ENCODE measurements at places on chromosomes 2 and 18.

DNA sequence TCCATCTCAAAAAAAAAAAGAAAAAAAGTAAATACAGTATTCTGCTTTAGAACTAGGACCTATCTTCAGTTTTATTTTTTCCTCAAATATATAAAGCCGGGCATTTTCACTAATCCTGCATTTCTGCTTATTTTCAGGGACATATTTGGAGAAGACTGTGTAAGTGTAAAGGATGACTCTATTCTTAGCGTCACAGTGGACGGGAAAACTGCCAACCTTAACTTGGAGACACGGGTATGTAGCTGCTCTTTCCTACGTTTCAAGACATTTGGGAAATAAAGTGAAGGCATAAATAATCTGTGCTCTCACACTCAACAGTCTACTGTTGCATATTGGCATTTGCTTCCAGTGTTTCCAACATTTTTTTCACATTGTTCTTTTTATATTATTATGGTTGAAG, 3.1 kb upstream of the IAH1 start:
- DNase-seq = no peak

- DNase-seq = no peak
These were observed 173.6 kb downstream of the ADCYAP1 start for GRCh38 chr18:1078301-1078700.

DNA sequence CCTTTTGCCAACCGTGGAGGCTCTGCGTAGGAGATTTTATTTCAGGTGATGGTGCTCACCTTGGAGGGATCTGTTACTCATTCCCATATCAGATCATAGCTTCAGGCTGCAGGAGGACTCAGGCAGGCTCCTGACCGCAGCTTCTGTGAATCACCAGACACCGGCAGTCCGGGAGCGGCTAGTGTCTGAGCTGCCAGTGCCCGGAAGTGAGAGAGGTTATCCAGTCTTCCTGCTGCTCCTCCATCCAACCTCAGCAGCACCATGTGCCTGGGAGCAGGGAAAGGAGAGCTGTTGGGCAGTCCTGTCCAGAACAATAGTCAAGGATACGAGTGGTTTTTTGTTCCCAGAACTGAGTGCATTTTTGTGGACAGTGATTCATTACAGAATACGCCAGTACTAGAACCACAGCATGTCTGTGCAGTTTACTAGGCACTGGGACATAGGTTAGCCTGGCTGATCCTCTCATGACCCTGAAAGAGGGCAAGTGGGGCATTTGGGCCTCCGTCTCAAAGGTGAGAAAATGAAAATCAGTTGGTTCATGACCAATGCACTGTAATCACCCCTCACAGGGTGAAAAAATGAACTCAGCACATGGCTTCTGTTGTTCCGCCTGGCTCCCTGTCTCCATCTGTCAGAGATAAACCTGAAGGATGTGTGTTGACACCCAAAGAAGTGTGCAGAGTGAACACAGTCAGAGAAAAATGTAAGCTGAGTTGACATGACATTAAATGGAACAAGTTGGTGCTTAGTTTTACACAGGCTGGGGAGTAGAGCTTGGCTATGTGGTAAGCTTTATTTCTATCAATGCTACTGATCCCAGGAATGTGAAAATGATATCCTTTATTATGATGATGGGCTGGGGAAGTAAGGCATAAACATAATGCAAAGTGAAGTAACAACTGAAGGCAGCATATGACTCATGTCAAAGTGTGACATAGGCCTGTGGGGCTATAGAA, 12.2 kb downstream of the FHOD3 start:
- no peak for DNase-seq

GRCh38 chr2:155895016-155895415, 437.5 kb downstream of the NR4A2 start:
- no peak for DNase-seq

DNA sequence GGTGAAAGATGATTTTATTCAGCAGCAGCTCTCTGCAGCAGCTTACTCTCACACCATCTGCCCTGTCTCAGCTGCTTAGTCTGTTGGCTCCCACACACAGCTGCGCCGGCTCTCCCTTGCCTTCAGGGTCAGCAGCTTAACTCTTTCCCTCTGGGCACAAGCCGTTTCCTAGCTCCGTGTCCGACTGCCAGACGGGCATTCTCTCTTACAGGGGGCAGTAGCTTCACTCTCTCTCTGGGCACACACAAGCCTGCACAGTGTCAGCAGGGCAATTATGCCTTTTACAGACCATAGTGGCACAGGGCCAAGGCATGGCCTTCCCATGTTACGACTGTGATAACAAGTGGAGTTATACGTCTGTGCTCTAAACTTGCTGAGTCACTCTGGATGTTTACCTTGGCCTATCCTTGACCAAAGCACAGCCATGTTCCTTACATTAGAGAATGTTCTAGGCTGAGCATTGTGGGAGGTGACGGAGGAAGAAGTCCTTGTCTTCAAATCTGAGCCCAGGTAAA, 31.7 kb downstream of the PCARE start:
- no peak for DNase-seq

- no peak for DNase-seq
These were observed 351.7 kb downstream of the RAD51AP2 start for GRCh38 chr2:17166506-17166905.

DNA sequence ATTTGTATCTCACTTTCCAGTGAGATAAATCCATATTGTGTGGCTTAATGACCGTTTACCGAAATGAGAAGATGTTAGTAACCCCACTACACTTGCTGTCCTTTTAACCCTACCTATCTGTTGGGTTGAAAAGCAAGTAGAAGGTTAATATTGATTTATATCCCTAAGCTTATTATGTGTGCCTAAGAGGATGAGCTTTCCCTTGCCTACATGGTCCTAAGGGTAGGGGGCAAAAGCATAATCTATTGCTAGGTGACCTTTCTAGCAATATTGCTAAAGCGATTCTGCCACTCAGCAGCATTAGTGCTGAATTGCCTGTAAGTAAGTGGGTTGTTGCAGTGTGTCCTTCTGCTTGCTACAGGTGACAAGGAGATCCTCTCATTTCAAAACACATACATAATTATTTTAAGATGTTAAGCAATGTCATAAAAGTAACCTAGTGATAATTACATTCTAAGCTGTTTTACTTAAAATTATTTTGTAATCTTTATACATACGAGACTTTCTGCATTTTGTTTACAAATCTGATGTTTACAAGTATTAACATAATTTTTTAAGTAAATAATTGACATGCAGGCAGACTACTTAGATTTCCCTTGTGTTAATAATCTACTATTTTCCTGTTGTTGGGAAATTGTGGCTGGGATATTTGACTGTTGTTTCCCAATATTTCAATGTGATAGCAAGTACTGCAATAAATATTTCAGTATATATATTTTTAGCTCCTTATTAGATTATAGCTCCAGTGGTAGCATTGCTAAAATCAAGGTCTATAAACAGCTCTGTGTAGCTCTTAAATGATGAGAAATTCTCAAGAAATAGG, 49.1 kb upstream of the CABYR start:
- DNase-seq = no peak

GRCh38 chr2:240460781-240461431, 25.4 kb downstream of the GPC1 start:
- DNase-seq = no peak

DNA sequence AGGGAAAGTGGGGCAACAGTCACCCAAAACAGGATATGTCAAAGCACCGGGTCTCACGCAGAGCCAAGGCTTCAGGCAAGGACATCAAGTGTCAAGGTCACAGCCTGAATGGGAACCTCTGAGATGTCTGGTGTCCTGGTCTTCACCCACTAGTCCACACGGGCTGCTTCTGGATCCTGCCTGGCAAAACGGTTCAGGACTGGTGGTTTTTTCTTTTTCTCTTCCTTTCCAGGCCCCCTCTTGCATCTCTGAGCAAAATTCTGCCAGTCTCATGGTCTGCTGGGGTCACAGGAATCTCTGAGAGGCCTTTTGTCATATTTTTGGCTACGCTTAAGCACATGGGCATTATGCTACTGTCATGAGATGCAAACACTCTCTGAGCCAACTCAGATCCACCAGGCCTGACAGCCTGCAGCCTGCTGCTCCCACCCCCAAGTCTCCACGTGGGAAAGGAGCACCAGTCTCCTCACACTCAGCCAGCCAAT, 518.2 kb upstream of the ZEB2 start:
- DNase-seq = no peak

DNA sequence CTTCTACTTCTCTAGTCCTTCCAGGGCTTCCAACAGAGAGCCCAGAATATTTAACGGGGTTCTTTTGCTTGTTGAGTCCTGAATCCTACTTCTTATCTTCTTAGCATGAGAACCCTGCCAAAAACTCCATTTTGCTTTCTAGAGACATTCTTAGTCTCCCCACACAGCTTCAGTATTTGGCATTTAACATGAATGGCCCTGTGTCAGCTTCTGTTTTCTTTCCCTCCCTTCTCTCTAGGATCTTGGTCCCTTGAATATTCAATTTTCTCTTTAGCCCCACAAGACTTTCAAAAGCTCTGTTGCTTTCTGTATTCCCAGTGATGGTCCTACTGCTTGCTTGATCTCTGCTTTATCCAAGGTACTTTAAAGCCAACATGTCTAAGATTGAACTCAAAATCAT, 89.5 kb downstream of the WDR7 start:
- DNase-seq = no peak

- no peak for DNase-seq
These were observed 51.7 kb downstream of the DPYSL5 start for GRCh38 chr2:26899500-26900164.

DNA sequence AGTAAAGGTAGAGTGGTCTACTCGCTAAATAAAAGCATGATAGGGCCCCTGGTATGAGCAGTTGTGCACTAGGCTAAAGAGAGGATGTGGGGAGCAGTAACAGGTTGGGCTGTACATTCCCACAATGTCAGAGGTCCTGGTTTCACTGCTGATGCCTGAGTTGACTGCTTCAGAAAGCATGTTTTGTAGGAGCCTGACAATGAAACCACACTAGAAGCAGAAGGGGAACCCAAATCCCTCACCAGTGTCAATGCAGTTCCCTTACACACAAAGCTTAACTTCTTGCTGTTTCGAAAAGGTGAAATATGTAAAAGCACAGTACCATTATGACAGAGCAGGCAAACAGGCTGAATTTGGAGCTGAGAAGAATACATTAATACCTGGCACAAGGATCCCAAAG, 291.7 kb upstream of the KYNU start:
- DNase-seq = no peak

- no peak for DNase-seq
These were observed 122.9 kb downstream of the COPS8 start for GRCh38 chr2:237208373-237209260.

DNA sequence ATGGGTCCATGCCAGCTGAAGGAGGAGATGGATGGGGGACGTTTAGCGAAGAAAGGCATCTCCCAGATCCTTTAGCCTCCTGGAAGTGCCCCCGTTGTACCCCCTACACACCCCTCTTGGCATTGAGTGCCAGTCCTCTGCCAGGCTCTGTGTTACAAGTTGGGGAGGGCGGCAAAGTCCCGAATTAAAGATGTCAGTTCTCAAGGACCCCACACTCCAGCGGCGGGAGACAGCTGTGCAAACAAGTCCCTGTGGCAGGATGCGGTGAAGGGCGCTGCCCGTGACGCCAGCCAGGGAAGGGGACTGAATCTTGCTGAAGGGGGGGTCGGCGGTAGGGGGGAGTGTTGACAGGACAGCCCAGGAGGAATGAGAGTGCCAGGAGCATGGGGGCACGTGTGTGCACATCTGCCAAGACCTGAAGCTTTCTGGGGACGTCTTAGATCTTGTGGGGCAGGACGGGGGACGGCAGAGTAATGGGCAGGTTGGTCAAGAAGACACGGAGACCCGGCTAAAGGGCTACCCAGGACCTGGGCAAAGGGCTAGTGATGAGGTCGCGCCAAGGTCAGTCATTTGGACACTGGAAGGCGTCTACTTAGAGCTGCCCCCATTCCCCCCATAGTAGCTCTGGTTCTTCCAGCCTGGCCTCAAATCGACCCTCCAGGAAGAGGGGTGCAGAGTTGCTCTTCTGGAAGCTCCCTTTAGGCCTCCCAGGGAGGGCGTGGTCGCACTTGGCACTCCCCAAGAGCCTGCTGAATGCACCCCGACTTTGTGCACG, 2.8 kb upstream of the CTDSP1 start:
- DNase-seq = peak; percentile 67

DNA sequence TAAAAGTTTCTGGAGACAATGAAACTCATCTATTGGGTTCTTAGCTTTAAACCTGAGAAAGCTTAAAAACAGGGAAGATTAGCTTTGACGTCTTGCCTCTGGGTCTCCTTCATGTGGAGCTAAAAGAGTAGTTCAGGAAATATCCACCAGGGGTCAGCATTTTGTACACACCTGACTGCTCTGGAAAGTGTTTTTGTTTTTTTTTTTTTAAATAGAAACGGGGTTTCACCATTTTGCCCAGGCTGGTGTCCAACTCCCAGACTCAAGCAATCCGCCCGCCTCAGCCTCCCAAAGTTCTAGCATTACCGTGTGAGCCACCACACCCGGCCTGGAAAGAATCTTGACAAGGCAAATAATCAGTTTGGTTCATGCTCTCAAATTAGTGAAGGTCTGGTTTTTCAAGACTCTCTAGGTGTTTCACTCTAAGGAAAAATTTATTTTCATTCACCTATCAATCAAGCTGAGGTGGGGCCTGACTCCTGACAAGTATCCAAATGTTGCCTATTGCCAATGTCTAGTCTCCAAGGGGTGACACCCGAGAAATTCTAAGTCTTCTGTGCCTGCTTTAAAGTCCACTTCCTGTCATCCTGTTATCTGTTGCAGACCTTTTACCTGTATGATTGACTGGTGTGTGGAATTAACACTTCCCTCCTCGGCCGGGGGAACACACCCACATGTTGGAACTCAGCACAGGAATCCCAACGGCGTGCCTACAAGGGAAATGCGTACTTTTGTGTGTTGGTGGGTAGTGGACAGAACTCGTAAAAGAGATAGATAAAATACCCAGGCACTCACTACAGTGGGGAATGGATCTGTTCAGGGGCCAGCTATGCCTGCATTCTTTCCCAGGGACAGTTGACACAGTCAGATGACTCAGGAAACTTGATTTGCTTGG, 11.3 kb downstream of the IL1RN start:
- peak; percentile 85 for DNase-seq

DNA sequence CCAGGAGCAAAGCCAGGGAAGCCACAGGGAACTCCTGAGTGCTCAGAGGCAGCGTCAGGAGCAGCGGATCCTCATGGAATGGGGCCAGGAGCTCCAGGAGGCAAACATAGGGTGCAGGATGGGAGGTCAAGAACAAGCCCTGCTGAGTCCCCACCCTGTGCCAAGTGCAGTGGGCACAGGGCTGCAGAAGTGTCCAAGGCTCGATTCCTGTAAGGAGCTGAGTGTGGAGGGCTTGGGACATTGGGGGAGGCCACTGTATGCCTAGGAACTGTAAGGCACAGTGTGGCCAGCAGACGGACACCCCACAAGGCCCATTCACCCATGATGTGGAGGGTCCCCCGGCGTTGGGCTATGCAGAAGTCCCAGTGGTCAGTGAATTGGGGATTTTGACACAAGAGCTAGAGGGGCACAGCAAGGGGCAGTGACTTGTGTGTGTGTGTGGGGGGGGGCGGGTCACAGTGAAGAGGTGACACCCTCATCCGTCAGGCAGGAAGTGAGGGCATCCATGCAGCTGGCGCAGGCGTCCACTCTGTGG, 55.6 kb downstream of the ACKR3 start:
- DNase-seq = no peak

GRCh38 chr18:79520478-79521390, 125.0 kb downstream of the NFATC1 start:
- no peak for DNase-seq
